Posterior vena cava (tissue), 2 donors: ENCODE measurements at places on chromosomes 13 and 19.

- DNase-seq, result no peak
These were observed 57.0 kb downstream of the SLC10A2 start for GRCh38 chr13:103009051-103009840.

DNA sequence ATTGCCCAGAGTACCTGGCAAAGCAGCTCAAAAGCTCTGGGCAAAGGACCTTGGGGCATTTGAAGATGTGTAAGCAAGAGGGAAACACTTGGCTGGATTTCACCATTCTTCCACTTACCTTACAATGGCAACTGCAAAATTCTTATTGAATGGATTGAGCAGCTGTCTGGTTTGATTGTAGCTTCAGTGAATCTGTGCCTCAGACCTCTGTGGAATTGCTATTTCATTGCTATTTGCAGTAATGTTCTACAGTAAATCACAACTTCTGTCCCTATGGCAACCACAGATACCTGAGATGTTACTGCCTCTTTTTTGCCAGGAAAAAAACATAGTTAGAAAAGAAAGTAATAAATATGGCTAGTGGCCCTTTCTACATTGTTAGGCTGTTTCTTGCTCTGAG is 519.5 kb downstream of the SUCLA2 start:
- no peak for DNase-seq

GRCh38 chr13:73708393-73708985 is 425.7 kb downstream of the KLF12 start:
- no peak for DNase-seq

DNA sequence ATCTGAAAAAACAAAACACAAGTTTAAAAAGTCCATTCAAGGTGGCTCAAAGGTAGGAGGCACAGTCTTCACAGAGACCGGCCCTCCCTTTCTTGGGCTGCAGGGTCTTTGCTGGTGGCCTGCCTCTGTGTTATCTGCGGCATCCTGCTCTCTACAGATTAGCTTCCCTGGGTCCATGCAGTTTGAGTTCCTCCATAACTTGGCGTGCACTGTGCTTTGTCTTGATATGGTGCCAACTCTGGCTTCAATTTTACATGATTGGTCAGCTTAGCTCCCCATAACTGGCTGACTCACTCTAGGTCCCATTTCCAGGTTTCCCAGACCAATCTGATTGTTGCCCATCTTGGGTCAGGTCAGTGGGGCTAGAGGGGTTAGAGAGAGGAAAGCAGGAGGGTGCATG is 41.8 kb downstream of the TPT1 start:
- DNase-seq, result no peak

GRCh38 chr13:37364007-37364406 is 234.6 kb downstream of the POSTN start:
- DNase-seq, result no peak

- DNase-seq, result peak; percentile 83
These were observed 664 bp downstream of the ICAM5 start for GRCh38 chr19:10290357-10290875.

DNA sequence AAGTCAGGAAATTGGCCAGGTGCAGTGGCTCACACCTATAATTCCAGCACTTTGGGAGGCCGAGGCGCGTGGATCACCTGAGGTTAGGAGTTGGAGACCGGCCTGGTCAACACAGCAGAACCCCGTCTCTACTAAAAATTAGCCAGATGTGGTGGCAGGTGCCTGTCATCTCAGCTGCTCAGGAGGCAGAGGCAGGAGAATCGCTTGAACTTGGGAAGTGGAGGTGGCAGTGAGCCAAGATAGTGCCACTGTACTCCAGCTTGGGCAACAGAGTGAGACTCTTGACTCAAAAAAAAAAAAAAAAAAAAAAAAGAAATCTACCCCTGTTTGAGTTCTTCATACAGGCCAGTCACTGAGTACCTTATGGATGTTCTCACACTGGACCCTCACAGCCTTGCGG is 42.0 kb downstream of the SLC15A1 start:
- no peak for DNase-seq

GRCh38 chr19:17021328-17021727 is 5.3 kb downstream of the CPAMD8 start:
- DNase-seq, result no peak

DNA sequence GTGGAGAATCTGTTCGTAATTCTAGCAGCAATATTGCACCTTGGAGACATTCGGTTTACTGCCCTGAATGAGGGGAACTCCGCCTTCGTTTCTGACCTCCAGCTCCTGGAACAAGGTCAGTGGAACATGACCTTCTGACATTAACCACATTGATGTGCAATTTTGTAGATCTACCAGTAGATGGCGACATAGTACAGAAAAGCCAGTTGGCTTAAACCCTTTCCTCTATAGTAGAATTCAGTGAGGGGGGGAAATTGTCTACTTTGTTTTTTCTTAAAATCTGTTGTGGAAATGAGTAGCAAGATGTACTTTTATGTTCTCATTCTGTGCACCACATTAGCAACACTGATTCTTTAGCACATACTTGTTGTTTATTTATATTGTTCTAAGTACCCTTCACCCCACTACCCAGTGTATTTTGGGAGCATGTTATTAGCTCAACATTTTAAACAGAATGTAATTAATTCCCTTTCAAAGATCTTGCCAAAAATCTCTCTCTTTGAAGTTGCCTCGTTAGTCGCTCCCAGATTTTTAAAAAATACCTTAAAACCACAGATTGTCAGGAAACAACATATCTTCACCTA is 332.2 kb downstream of the MYO16 start:
- DNase-seq, result no peak

DNA sequence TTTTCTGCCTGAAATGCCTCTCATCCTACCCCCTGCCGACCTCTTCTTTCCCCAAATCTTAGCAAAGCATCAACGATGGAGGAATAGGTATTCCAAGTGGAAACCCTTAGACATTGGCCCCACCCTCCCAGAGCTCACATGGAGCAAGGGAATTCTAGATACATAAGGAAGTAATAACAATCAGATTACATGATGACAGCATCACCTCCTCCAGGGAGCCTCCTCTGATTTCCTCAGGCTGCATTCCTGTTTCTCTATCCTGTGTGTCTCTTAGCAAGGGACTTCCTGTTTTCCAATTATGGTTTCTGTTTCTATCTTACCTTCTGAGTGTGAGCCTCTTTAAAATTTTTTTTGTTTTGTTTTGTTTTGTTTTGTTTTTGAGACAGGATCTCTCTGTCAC is 246.6 kb downstream of the TSHZ3 start:
- DNase-seq, result no peak

DNA sequence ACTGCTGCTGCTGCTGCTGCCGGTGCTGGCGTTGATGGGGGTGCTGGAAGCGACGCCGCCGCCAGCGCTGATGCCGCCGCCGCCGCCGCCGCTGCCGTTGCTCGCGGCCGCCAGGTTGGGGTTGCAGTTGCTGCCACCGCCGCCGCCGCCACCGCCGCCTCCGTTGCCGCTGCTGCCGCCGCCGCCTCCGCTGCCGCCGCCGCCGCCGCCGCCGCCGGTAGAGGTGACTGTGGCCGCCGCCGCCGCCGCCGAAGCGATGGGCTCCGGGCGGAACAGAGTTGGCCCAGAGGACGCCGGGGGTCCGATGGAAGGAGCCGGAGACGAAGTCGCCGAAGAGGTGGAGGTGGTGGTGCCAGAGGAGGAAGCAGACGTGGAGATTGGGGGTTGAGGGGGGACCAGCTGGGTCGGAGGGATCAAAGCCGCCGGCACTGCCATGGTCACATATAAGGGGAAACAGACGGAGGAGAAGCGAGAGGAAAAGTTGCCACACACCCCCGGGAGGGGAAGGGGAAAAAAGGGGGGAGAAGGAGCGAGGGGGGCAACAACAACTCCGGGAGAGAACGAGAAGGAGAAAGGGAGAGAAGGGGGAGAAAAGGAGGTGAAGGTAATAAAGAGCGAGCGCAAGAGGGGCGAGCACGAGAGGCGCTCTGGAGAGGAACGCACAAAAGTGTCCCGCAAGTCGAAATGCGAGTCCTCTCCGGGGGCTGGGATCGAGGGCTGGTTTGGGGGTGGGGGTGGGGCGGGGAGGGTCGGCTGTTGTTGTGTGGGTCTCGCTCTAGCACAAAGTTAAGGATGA is 471 bp downstream of the DACH1 start:
- DNase-seq, result peak; percentile 80

DNA sequence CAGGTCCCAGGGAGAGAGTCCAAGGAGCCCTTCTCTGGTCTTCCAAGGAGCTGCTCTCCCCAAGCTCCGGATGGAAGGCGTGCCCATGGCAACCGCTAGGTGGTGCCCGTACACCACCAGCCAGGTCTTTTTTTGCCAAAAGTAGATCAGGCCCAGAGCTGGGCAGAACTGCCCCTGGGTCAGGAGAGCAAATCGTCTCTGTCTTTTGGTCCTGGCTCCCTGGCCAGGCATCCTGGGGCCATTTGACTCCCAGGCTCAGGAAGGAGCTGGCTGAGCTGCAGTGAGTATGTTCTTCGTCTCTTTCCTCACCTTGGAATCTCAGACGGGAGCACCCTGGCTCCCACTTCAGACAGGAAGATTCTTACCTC is 24.6 kb upstream of the BCL3 start:
- DNase-seq, result peak; percentile 95

DNA sequence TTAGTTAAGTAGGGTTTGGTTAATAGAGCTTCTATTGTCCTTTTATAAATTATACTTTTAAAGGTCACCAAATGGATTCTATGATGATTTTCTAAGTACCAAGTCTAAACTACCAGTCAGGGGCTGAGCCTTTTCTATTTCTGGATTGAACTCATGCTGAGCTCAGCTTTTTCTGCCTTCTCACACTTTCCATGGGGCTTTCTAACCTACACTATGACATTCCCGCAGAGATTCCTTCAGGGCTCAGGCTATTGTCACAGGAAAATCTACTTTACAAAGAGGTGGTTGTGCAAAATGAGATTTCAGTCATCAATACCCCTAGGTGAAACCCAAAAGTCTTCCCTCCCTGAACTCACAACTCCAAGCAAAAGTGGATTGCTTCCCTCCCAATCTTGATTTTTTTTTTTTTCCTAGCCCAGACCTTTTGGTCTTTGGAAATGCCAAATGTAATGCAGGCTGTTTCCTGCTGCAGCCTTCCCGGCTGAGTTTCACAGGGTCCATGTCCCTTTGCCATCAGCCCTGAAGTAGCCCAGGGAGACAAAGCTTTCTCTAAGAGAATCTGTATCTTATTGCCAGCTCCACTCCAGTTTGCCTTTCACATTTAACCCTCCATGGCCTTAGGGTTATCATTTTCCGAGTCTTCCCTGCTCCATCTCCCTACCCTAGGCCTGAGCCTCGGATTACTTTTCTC is 13.6 kb downstream of the C13orf42 start:
- DNase-seq, result no peak

DNA sequence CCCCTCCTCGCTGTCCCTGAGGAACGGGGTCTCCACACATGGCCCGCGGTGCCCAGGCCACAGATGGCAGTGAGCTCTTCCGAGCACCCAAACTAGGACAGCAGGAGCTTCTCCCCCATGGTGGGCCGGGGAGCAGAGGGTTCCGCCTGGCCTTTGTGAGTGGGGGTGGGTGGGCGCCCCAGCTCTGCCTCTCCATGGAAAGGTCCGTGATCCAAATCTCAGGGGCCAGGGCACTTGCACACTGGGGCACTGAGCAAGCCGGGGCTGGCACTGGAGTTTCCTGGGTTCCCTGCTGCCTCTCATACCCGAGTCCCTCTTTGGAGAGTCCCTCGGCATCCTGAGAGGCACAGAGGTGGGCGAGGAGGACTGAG is 2.2 kb upstream of the DIRAS1 start:
- no peak for DNase-seq
